ENCODE measurements at places on chromosomes 2 and 18.

DNA sequence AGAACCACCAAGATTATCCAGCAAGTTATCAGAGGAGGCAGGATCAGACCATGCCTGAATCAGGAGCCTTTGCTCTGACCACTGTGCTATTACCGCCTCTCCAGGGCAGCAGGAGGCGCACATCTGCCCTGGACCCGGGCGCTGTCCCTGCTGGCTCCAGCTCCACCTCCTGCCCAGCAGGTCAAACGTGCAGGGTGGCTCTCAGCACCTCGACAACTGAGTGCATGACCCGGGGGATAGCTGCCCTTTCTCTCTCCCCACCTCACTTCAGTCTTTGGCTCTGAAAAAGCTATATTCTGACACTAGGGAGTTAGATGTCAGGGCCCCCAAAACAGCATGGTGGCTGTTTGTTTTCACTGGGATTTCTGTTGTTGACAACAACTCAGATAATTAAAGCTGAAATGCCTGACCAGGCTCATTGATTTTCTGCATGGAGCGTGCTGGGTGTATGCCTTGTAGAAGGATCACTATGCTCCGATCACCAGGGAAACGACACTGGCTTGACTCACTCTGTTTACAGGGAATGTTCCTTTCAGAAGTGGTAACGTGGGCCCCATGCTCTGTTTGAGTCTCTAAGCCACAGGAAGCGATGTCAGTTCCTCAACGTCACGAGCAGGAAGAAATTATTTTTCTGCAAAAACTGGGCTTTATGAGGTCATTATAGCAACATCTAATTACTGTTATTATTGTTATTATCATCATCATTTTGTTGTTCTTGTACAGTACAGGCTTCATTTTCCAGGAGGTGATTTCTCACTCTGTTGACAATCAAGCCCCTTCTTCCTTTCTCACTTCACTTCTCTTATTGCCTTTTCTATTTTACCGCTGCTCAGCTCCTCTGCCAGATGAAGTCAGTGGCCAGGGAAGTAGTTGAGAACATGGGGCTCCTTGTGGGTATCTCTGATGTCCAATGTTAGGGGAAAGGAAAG is 125.6 kb downstream of the PLB1 start:
- DNase-seq: no peak

- DNase-seq: no peak
Observed at GRCh38 chr2:219399716-219400478, 12.2 kb upstream of the DNPEP start.

- DNase-seq: no peak
Observed at GRCh38 chr18:2486426-2486825, 84.9 kb downstream of the METTL4 start.

DNA sequence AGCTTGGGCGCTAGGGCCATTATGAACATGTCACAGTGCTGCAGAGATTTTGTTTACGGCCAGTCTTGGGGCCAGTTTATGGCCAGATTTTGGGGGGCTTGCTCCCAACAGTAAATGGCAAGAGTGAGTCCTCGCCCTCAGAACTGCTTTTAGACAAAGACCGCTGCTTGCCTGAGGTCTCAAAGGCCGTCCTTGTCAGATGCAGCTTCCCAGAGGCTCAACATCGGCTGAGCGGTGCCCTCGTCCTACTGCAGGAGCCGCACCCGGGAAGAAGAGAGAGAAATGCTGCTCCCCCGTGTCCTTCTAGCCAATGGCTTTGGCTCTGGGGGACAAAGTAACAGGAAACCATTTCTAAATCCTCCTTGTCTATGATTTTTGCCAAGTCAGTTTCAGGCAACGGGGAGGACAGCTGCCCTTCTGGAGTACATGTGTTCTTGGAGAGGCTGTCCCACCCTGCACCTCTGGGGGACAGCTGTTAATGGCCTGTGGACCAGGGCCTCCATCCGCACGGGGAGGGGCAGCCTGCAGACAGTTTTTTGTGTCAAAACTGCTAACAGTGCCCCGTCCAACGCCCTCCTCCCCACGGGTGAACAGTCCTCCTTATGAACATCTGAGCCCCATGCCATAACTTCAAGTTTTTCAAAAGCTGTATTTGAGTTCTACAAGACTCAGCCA is 66.1 kb downstream of the C18orf63 start:
- DNase-seq: no peak

- DNase-seq: no peak
Observed at GRCh38 chr2:202005272-202005887, 28.3 kb upstream of the FZD7 start.

- no peak for DNase-seq
Observed at GRCh38 chr2:23695214-23695889, 231.6 kb downstream of the ATAD2B start.

DNA sequence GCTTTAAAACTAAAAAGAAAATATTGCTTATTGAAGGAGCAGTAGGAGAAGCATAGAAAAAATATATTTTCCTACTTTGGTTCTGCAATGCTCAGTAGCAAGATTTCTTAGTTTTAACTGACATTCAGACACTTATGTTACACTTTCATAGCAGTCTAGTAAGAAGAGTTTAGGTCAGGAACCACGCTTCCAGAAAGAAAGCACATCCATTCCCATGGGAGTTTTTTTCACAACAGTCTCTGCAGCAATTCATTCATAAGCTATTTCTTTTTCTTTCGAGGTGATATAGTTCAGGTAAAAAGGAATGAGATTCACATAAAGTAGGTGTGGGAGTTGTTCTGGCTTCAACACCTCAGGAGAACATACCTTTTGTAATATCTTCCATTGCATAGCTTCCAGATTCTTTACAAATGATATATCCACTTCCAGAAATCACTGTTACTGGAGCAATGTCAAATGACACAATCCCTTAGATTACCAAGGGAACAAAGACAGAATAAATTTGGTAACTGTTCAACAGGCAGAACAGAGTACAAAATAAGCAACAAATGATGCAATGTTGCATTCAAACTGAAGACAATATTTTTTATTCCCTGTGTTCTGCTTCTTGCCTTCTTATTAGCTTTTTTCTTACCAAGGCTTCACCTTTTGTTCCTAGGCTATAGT is 95.2 kb upstream of the GULP1 start:
- no peak for DNase-seq

- DNase-seq: no peak
Observed at GRCh38 chr2:74951211-74951754, 7.2 kb upstream of the POLE4 start.
